AG09309 (cell line): ENCODE measurements at places on chromosomes 3 and 15.

- no peak for DNase-seq
Measured at GRCh38 chr15:96457841-96458240, 127.3 kb downstream of the NR2F2 start.

DNA sequence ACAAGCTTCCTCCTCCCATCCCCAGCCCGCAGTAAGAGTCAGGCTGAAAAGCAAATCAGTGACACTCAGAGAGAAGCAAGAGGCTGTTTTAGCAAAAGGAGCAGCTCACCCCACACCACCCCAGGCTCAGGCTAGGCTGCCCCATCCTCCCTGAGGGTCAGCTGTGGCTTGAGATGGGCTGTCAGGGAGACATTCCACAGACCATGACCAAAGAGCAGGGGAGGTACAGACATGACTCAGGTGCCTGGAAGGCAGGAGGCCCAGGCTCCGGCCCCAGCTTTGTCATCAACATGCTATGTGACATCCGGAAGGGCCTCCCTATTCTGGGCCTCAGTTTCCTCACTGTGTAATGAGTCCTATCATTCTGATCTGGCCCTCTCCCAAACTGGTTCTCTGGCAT, 24.7 kb downstream of the HCN4 start:
- DNase-seq = no peak

- no peak for DNase-seq
Measured at GRCh38 chr3:115052906-115053305, 94.2 kb downstream of the ZBTB20 start.

DNA sequence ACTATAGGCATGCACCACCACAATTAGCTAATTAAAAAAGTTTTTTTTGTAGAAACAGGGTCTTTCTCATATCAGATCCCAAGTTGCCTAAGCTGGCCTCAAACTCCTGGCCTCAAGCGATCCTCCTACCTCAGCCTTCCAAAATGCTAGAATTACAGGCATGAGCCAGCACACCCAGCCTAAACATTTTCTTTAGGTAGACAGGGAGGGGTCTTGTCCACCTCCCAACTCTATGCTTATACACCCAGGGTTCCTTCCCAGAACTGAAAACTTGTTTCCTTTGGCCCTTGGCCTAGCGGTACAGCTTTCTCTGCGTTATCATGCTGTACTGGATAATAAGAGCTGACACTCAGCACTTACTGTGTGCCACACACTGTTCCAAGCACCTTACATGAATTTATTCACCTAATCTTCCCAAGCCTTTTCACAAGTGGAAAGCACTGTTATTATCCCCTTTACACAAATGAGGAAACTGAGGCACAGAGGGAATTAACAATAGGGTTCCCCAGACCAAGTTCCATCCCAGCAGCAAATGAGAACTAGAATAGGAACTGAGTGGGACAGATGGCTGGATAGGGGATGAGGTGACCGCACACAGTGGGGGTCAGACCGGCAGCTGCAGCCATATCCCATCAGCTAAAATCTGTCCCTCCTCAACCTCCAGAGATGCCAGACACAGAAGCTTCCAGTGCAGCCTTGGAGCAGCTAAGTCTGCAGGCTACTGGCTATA, 150.8 kb downstream of the MEGF11 start:
- DNase-seq = no peak

GRCh38 chr15:42891569-42891968, 29.0 kb downstream of the TTBK2 start:
- no peak for DNase-seq

DNA sequence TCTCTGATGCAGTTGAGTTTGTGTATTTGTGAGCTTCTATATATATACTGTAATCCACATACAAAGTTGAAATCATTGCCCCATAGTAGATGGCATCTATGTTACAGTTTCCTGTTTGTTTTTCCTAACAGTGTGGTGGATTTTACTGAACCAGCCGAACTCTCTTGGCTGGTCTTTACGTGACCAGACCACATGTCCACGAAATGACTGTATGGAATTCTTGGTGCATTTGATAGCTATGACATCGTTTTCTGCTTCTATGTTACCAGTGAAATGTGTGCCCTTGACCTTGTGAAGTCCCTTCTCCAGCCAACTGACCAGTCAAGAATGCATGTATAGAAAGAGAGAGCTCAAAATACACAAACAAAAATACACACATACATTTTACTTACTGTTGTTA, 1.8 kb downstream of the KCNMB2 start:
- no peak for DNase-seq

DNA sequence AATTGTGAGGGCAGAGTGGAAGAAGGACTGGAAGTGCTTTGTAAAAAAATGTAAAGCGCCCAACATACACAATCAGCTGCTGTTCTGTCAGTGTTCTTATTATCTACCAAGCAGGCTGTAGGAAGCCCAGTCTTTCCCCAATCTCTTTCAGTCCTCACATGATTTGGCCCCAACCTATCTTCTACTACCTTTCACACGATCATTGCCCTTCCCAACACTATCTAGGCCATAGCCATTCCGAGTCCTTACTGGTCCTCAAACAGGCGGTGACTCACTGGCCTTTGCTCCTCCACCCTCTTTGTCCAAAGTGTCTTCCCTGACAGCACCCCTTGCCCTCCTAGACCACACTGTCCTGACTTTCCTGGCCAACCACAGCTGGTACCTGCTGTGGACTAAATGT, 861 bp upstream of the RFT1 start:
- no peak for DNase-seq

DNA sequence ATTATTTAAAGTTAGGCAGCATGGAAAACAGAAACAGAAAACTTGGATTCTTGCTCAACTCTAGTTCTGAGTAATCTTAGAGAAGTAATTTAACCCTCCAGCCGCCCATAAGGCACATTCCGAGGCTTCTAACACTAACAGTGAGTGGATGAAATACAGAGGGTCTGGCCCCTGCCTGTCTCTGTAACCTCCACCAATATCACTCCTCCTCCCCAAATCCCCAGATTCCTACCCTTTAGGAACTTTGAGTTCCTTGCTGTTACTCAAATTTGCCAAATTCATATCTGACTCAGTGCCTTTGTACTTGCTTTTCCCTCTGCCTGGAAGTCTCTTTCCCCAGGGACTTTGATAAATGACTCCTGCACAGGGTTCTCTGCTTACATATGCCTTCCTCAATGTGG, 112.5 kb upstream of the TGFBR2 start:
- no peak for DNase-seq

DNA sequence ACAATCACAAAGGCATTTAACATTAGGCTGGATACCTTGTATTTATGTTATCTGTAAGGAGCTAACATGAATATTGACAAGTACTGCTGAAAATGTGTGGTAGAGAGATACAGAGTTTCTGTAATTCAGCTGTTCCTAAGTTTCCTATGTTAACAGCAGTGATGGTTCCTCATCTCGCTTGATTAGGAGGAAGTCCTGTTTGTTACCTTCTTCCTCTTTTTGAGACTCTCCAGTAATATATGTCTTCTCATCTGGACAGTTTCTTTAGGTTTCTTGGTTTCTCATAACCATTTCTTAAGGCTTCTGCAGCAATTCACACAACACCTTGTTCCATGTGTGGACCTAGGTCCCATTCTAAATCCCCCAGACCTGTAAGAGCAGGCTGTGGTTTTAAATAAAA, 11.4 kb upstream of the PEX5L start:
- no peak for DNase-seq

- DNase-seq = no peak
Measured at GRCh38 chr3:159796226-159796625, 192.4 kb upstream of the IL12A start.

GRCh38 chr3:28022916-28023315, 218.5 kb upstream of the CMC1 start:
- no peak for DNase-seq

GRCh38 chr3:43695443-43695842, 4.7 kb downstream of the ABHD5 start:
- DNase-seq = peak; percentile 32

DNA sequence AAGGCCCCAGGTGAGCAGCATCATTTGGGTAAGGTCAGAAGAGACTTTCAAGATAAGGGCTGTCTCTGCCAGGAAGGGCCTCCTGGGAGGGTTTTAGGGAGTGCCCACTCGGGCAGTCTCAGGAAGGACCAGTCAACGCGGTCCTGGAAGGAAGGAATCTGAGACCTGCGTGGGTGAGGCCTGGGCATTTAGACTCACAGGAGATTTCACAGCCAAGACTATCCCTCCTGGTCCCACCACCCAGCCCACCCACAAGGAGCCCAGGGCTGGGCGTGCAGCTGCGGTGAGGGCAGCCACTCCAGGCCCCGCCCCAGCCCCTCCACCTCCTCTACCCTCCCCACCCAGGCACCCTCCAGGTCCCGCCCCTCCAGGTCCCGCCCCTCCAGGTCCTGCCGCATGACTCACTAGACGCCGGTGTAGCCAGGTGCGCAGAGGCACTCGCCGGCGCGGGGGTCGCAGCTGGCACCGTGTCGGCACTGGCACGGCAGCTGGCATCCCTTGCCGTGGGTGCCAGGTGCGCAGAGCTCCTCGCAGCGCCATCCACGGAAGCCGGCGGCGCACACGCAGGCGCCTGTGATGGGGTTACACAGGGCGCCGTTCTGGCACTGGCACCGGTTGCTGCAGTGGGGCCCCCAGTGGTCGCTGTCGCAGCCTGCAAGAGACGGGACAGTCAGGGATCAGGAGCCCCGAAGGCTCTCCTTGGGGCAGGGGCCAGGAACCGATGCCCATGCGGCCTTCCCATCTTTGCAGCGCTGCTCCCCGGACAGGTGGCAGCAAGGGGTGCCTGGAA, 112.7 kb downstream of the RAB11A start:
- no peak for DNase-seq

- no peak for DNase-seq
Measured at GRCh38 chr15:48471073-48471472, 139.8 kb downstream of the DUT start.

DNA sequence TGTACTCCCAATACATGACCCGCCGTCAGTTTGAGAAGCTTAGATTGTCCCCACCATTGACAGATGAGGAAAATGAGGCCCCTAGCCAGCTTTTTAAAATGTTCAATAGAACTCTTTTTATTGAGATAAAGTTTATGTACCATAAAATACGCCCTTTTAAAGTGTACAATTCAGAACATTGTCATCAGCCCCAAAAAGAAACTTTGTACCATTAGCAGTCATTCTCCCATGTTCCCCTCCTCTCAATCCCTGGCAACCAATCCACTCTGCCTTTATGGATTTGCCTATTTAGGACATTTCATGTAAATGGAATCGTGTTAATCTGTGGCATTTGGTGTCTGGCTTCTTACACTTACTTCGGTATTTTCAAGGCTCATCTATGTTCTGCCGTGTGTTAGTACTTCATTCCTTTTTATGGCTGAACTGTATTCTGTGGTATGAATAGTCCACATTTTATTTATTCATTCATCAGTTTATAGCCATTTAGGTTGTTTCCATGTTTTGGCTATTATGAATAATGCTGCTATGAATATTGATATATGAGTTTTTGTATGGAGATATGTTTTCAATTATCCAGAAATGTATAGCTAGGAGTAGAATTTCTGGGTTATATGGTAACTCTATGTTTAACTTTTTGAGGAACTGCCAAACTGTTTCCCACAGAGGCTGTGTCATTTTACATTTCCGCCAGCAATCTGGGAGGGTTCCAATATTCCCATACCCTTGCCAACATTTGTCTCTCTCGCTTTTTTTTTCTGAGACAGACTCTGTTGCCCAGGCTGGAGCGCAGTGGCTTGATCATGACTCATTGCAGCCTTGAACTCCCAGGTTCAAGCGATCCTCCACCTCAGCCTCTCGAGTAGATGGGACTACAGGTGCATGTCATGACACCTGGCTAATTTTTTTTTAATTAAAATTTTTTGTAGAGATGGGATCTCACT, 15.3 kb upstream of the PTPN23 start:
- peak; percentile 32 for DNase-seq

- DNase-seq = no peak
Measured at GRCh38 chr3:32602206-32602605, 31.5 kb upstream of the DYNC1LI1 start.

DNA sequence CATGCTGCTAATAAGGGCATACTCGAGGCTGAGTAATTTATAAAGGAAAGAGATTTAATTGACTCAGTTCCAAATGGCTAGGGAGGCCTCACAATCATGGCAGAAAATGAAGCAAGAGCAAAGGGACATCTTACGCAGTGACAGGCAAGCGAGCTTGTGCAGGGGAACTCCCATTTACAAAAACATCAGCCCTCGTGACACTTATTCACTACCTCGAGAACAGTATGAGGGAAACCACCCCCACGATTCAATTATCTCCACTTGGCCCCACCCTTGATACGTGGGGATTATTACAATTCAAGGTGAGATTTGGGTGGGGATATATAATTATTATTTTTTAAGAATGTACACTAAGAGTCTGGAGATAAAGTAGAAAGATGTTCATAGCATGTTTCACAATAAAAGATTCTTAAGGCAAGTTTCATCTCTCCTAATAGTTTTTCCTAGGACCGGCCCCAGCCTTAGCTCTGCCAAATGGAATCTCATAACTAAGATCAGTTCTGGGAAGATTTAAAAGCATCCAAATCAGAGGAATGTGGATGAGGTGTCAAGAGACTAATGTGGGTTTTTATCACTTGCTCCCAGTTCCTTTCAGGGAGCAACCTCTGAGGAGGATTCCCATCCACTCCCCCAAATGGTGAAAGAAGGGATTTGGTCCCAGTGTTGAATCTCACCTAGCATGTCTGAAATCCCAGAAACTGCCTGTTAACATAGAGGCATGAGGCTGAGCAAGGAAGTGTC, 221.0 kb downstream of the ZMAT3 start:
- DNase-seq = no peak

- DNase-seq = no peak
Measured at GRCh38 chr3:159418571-159419526, 569.8 kb upstream of the IL12A start.

- DNase-seq = no peak
Measured at GRCh38 chr3:100144255-100144866, 30.1 kb upstream of the FILIP1L start.

- DNase-seq = no peak
Measured at GRCh38 chr3:144650380-144650779, 678.8 kb downstream of the DIPK2A start.

- DNase-seq = no peak
Measured at GRCh38 chr15:79091204-79091867, 756 bp upstream of the RASGRF1 start.

DNA sequence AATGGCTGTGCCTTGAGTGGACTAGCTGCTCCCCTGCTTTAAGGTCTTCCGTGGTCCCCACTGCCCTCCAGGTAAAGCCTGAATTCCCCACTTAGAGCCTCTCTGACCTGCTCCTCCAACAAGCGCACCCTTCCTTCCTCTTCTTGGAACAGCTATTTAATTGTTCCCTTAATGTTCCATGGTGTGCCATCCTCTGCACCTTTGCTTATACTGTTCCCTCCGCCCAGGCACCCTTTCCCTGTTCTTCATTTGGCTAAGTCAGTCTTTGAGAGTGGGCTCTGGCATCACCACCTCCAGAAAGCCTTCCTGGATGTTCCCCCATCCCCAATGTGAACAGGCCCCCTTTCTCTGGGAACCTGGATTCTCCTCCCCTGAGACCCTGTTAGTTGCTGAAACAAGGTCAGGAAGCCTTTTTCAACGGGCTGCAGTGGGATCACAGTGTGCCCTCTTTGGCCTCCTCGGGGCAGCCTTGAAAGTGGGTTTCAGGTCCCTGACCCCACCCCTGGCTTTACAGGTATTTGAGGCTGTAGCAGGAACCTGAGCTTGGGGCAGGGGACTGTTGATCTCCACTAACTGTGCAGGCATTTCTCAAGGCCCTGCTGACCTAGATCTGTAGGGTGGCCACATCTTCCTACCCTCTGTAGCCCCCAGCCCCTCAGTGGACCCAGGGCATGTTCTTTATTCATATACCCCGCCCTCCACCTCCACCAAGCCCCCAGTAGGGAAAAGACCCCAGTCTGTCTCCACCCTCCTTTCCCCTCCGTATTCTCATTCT, 5.0 kb downstream of the ISLR start:
- DNase-seq = no peak

GRCh38 chr3:41329881-41330280, 130.6 kb downstream of the CTNNB1 start:
- DNase-seq = no peak

- DNase-seq = no peak
Measured at GRCh38 chr15:85543741-85544155, 163.3 kb downstream of the AKAP13 start.
